ENCODE measurements at places on chromosomes 1 and 21. TPM values are rescaled to one million over a fixed set of nuclear protein-coding genes. Genes with fewer than 3 reads are reported as not detected.

The DIO1 gene
- total RNA-seq = not detected

The INKA2 gene
- 1.5 TPM for total RNA-seq

The PEX11B gene
- total RNA-seq = 33.6 TPM

The HSD3B1 gene
- total RNA-seq = not detected

The GBP1 gene
- total RNA-seq = 61.6 TPM
